ENCODE measurements at places on chromosomes 6 and 20. TPM values are rescaled to one million over a fixed set of nuclear protein-coding genes. Genes with fewer than 3 reads are reported as not detected.

PKIB gene
- polyA plus RNA-seq, result 2.7 TPM

ABHD12 gene
- polyA plus RNA-seq, result 31.0 TPM

TRIM15 gene
- not detected for polyA plus RNA-seq

TBXT gene
- not detected for polyA plus RNA-seq

OPRL1 gene
- 1.2 TPM for polyA plus RNA-seq

HLA-DQA1 gene
- polyA plus RNA-seq, result 47.9 TPM

ANGPT4 gene
- polyA plus RNA-seq, result 4.2 TPM

PAK5 gene
- not detected for polyA plus RNA-seq

CST4 gene
- not detected for polyA plus RNA-seq

NFKBIE gene
- 9.8 TPM for polyA plus RNA-seq

CST9 gene
- polyA plus RNA-seq, result not detected

KCNK16 gene
- polyA plus RNA-seq, result not detected

PACRG gene
- polyA plus RNA-seq, result 4.8 TPM

VSTM2L gene
- polyA plus RNA-seq, result 0.78 TPM

PSMF1 gene
- 88.6 TPM for polyA plus RNA-seq

DCDC2 gene
- 8.6 TPM for polyA plus RNA-seq

SOX18 gene
- polyA plus RNA-seq, result 8.1 TPM

SLPI gene
- 77.8 TPM for polyA plus RNA-seq

FAXC gene
- 0.09 TPM for polyA plus RNA-seq

TCF15 gene
- polyA plus RNA-seq, result 8.2 TPM

ADGRB3 gene
- 0.11 TPM for polyA plus RNA-seq

ASIP gene
- polyA plus RNA-seq, result not detected

MTO1 gene
- polyA plus RNA-seq, result 9.6 TPM

FLRT3 gene
- polyA plus RNA-seq, result 0.71 TPM

UST gene
- 2.4 TPM for polyA plus RNA-seq

NFATC2 gene
- polyA plus RNA-seq, result 6.8 TPM

FOXP4 gene
- polyA plus RNA-seq, result 18.4 TPM

All from adipose tissue (tissue), 3 donors.